ENCODE measurements at places on chromosomes 2 and 18.

GRCh38 chr2:58879834-58880233 lies 638.7 kb upstream of the FANCL start:
- DNase-seq = no peak

DNA sequence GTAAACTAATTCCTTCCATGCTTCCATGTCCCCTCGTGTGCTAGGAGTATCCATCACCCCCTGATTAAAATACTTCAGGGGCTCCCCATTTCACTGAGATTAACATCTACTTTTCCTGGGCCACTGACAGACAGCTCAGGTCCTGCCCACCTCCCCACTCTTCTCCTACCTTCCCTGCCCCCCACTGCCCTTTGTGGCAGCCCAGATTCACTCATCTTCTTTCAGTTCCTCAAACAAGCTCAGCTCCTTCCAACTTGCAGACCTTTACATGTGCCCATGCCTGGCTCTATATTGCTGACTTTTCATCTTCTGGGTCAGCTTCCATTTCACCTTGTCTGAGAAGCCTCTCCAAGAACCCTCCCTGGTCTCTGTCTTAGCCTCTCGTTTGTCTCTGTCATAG lies 12.0 kb downstream of the RUFY4 start:
- DNase-seq = no peak

GRCh38 chr2:65722028-65722778 lies 289.8 kb upstream of the SPRED2 start:
- peak; percentile 30 for DNase-seq

- no peak for DNase-seq
Measured at GRCh38 chr2:37786854-37787253, 115.4 kb upstream of the CDC42EP3 start.

GRCh38 chr2:155377931-155378444 lies 679.5 kb downstream of the KCNJ3 start:
- DNase-seq = peak; percentile 1

DNA sequence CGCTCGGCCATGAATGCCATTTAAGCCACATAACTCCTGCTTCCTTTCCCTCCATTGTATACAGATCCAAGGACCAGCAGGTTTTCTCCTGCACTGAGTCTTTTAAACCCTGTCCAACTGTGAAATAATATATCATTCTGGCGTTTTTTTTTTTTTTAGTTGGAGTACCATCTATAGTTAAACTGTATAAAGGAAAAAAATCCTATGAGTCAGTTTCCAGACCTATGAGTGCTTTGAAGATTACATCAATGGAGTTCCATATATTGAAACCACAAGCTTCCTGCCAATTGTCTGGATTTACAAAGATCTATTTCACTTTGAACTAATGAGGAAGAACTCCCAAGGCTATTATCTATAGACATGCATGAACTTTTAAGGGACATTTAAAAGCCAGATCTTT lies 2.4 kb upstream of the MALT1 start:
- peak; percentile 90 for DNase-seq

GRCh38 chr2:236993-237539 lies 26.8 kb downstream of the SH3YL1 start:
- no peak for DNase-seq

GRCh38 chr2:23028106-23028505 lies 356.9 kb upstream of the KLHL29 start:
- DNase-seq = no peak

DNA sequence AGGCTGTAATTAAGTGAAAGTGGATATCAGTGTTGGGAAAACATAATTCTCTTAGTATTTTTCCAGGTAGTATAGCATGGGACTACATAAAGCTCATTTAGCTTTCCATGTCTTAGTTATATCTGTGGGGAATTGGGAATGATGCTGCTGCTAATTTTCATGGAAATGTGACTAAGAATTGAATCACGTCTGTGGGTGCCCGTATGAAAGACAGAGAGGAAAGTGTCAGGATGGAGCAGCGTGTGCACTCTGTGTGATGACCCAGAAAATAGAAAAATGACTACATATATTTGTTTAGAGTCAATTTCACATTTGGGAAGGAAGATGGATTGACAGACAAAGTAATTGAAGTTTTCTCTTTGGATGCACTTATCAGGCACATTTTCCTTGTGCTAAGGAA lies 212.1 kb downstream of the PTPRM start:
- no peak for DNase-seq

DNA sequence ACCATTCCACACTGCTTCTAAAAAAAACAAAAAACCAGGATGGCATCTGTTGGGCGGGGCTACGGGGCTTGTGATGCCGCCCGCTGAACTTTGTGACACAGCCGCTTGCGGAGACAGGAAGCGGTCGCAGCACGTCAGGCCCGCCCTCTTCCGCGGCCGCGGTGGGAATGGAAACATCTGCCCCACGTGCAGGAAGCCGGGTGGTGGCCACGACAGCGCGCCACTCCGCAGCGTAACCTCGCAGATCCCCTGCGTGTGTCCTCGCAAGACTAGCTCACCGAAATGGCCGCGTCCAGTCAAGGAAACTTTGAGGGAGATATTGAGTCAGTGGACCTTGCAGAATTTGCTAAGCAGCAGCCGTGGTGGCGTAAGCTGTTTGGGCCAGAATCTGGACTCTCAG lies 168.5 kb downstream of the SUCLG1 start:
- DNase-seq = no peak

DNA sequence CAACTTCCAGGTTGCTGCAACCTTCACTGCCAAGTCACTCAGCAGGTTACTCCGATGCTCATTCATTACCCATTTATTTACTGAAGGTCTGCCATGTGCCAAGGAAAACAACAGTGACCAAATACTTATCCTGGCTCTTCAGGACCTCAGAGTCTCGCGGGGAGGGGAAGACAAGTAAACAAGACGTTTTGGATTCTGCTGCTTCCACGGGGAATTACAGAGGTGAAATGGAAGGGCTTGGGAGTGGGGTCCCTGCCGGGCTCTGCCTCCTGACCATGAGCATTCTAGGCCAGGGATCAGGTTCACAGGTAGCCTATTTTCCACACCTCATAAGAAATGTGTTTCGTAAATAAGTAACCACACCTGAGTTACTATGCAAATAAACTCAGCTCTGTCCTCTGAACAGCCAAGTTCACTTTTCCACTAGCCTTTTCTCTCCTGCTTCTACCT lies 68.1 kb downstream of the CLHC1 start:
- DNase-seq = no peak

GRCh38 chr2:59665021-59665420 lies 888.4 kb downstream of the BCL11A start:
- DNase-seq = no peak

GRCh38 chr2:203242518-203242917 lies 3.7 kb downstream of the CYP20A1 start:
- DNase-seq = no peak

DNA sequence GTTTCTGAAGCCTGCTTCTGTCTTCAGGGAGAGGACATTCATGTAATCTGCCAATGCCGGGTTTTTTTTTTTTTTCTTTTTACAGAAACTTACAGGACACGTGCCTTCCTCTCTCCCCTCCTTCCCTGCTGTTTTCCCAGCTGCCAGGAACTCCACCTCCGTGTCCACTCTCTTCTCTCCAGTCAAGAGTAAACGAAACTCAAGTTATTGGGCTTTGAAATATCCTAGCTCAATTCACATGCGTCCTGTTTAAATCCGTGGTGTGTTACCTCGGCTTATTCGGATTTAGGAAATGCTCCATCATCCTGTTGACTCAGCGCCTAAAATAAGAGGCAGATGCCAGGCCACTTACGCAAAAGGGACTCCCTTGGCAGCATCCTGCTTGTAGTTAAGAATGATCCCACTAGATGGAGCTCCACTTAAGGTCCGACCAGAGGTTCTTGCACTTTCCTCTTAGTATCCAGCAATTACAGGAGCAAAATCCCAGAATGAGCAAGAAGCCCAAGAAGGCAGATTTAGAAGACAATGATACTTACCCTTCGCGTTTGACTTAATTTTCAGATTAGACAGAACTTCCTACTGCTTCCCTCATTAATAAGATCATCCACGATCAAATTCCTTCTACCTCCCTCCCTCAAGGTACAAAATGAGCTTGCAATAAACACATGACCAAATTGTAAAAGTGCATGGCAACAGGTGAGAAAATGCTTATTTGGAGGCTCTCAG lies 97.2 kb upstream of the ZCCHC2 start:
- DNase-seq = peak; percentile 95

- peak; percentile 95 for DNase-seq
Measured at GRCh38 chr18:79588636-79589481, 90.7 kb upstream of the CTDP1 start.

DNA sequence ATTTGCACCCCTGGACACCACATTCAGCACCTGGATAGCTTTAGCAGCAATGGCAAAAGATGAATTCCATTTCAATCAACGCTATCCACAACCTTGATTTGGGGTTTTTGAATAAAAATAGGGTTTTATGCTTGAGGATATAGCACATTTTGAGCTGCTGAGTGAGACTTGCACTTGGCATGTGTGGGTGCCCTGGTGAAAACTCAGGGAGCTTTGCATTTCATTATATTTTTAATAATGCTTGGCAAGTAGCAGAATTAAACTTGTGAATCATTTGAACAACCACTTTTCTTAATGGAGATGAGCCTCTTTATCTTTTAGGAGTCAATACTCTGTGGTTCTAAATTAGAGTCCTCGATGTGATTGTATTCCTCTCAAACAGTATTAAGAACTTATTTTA lies 252.4 kb downstream of the PLCL1 start:
- no peak for DNase-seq

DNA sequence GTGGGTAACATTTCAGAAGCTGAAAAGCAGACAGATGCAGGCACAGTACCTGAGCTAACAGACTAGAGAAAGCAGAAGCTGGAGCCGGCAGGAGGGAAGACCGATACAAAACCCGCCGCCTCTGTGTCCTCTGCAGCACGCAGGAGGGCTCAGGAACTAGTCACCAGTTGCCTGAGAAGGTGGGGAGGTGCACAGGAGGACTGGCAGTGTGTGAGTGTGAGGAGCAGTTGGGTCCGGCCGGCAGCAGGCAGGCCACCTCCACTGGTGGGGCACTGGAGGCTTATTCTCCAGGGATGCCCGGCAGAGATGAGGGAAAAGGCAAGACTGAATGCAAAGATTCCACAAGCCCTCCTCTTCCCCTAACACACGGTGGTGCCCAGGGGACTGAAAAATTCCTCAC lies 18.2 kb downstream of the ERCC3 start:
- DNase-seq = no peak

DNA sequence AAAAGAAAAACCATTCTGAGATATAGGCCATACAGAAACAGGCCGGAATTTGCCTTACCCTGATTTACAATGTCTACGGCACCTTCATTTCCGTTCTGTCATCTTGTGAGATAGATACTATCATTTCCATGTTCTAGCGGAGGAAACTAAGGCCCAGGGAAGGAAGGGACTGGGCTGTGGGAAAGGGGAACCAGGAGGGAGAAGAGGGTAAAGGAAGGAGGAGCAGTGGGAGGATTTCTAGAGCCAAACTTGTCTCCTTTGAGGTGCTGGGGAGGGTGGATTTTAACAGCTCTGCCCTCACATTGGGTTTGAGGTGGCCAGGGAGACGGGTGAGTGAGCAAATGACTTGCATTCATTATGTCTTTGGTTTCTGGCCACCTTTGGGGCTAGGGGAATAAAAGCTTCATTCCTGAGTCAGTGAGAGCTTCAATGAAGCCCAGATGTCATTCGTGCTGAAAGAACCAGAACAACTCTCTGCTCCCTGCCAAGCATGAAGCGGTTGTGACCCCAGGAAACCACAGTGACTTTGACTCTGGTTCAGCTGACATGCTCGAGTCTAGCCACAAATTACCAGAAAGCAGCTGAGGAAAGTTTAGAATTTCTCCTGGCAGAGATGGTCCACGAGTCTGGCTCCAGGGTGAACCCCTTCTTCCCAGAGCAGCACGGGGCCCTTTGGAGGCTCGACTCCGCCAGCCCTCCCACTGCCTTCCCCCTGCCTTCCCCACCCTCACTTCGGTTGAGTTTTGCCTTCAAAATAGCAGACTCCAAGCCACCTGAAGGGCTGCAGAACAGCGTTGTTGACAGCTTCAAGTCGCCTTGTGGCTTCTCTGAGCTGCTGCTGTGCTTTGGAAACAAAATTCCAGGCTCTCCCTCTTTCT lies 3.8 kb downstream of the ACTG2 start:
- peak; percentile 98 for DNase-seq

DNA sequence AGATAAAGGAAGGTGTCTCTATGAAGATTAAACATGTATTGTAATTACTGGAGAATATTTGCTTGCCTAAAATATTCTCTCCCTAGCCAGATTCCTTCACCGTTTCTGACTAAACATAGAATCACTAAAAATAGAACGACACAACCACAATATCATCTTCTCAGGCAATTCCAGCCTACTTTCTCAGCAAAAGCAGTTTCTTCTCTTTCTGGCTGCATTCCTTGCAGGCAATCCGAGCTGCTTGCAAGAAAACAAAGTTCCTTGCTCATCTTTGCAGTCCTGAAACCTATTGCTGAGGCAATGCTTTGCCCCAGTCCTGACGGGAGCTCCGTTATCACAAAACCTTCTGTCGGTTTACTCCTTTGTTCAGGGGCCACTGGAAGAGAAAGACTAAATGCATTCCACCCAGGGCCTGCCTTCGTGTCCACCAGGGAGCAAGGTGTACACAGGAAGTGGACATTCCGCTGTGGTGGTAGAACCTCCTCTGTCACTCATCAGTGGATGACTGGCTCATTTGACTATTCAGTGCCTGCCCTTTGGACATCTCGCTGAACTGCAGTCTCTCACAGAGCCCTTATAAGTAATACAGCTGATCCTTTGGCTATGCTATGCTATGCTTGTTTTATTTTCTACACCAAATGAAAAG lies 239.2 kb upstream of the DOK6 start:
- DNase-seq = peak; percentile 77

DNA sequence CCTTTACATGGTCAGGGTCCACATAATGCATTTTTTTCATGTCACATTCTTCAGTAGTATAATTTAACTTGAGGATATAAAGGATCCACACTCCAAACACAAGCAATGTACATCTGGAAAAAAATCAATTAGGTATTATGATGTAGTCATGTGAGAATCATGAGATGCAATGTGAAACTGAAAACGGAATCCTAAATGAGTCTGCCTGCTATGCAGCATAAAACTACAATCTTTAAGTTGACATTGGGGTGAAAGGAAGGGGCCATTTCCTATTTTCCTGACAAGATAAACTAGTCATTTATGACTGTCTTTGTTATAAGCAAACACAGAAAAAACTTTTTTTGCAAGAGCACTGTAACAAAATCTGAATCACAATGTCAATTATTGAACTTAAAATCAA lies 27.6 kb downstream of the ST3GAL5 start:
- DNase-seq = no peak

DNA sequence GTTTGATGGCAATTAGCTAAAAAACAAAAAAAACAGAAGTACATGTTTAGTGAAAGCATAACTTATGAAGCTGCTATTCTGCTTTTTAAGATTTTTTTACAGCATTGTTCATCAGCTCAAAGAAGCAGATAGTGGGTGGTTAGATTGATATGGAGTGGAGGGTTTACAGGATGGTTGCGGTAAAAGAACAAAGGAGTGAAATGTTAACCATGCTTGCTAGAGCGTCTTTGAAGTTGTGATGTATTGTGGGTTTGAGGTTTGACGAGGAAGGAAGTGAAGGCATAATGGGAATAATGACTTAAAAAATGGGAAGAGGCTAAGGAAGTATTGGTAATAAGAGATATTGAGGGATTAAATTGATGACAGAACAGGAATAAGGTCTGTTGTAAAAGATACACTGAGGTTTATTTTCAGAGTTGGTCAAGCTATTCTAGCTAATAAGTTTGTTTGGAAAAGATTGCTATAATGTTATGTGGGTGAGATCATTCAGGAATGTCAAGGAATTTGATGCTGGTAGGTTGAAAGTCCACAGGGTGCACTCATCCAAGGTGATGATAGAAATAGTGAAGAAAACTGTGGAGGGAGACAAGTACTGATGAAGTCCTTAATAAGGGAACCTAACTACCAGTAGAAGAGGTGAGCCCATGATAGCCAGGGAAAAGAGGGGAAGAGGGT lies 14.6 kb downstream of the SPOPL start:
- DNase-seq = peak; percentile 68

GRCh38 chr2:17804358-17804757 lies 11.9 kb upstream of the MSGN1 start:
- no peak for DNase-seq
